ENCODE measurements at places on chromosomes 11 and 22.
A peak's percentile ranks its signal among the peaks of the same experiment; 100 is the strongest.

- no peak for DNase-seq
Measured at GRCh38 chr11:60809249-60809648, 24.1 kb downstream of the MS4A10 start.

DNA sequence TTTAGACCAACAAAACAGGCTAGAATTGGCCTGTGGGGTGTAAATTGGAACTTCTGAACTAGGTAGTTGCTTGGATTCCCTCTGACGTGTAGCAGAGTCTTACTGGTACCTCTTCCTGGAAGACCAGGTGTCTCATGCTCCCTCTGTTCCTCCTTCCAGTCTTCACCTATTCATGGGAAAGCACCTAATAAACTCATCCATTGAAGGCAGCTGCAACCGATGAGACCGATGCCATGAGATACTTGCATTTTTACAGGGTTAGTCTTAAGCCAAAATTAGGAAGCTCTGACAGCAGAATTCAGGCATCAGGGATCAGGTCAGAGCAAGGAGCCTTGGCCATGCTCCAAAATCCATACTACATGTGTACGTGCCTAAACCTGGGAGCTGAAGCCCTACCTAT, 13.2 kb upstream of the HEPHL1 start:
- DNase-seq = no peak

GRCh38 chr22:20174785-20175596, 24.1 kb upstream of the CCDC188 start:
- DNase-seq = no peak

- DNase-seq = no peak
Measured at GRCh38 chr11:4059424-4059823, 35.2 kb upstream of the RRM1 start.

DNA sequence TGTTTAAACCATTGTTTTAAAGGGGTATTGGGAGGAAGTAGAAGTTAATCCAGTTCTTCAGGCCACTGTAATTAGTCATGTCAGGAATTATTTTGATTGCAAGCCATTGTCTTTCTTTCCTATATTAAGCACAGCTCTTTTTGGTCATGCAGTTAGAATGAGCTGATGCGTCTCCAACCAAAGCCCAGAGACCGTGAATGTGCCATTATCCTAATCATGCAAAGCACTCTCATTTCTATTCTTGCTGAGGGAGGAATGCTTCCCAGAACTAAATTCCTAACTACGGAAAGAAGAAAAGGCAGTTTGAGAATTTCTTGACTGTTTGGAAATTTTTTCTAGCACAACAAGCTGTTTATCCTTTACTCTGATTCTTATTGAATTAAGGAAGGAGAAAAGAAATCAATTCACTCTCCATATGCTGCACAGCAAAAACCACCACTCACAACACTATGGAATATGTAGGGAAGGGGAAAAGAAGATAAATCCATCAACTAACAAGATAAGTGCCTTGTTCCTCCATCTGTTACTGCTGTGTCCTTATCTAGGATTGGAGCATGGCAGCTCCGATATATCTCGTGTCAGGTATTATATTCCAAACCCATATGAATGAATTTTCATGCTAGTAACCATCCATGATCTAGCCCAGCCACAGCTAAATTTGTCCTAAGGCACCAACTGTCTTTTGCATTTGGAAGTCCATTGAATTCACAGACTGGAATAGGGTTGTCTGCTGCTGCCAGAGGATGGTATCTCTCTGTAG, 70.8 kb downstream of the NTM start:
- no peak for DNase-seq

DNA sequence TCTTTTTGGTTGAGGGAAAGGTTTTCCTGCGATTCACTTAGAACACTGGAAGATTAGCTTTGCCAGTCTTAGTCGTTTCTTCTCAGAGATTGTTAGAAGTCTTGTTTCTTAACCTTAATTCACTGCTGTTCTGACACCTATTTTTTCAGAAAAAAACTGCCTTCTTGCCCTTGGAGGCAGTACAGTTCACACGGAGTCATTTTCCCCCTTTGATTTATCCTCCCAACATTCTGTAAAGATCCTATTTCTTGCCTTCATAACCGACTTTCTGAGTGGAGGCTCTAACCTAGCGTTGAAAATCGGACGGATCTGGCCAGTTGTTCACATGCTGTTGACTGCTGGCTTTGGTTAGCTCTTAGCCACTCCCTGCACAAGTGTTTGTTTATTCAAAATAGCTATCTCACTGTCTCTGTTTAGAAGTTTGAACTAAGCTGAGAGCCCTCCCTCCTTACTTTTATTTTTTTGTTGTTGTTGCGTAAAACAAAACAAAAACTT, 737 bp downstream of the BCL2L13 start:
- DNase-seq = no peak

GRCh38 chr22:30114361-30114760, 34.1 kb downstream of the HORMAD2 start:
- DNase-seq = no peak

GRCh38 chr22:29914165-29914564, 31.2 kb downstream of the MTMR3 start:
- no peak for DNase-seq

DNA sequence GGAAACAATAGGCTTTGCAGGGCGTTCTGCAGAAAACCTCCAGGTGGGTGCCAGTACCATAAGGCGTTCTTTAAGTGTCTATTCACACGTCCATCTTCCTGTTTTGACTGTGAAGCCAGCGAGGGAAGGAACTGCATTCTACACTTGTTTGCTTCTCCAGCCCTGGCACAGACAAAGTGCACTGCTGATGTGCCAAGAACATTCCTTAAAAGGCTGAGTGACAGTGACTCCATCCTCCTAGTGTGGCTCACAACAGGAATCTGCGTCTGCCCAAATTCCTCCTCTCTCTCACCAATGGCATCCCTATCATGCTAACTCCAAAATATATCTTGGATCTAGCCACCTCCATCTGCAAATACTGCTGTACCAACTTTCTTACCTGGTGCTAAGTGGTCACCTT, 407.4 kb upstream of the SYN3 start:
- no peak for DNase-seq

DNA sequence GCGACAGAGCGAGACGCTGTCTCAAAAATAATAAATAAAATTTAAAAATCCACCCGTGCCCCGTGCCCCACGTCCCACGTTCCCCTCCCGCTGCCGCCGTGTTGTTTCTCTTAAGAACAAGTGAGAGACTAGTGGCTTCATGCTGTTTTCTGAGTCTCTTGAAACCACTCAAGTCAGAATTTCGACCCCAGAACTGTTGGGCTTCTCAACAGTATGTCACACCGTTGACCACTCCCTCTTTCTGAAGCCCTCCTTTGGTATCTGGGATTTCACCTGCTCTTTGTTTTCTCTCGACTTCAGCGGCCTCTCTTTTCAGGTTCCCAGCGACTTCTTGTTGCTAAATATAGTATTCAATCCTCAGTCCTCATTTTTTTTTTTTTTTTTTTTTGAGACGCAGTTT, 974 bp downstream of the PPIL2 start:
- DNase-seq = no peak

GRCh38 chr11:122981388-122982264, at the start of gene BSX:
BSX (minus strand) TSS chr11:122981834; CDS start chr11:122981671, 163 bp downstream.
- DNase-seq = peak; percentile 23

Data from stimulated activated CD4-positive, alpha-beta T cell treated with anti-CD3 and anti-CD28 coated beads, TNF-alpha, amount 100 ng/mL, for 48 hours (primary cell).